Stimulated activated CD8-positive, alpha-beta memory T cell treated with anti-CD3 and anti-CD28 coated beads, Interleukin-12 subunit alpha, Interleukin-12 subunit beta, amount 100 ng/mL, for 1 hour (primary cell): ENCODE measurements at places on chromosomes 4 and X.

- DNase-seq, result no peak
These were observed 48.0 kb downstream of the MAGEA9 start for GRCh38 chrX:149829751-149830191.

GRCh38 chr4:165131247-165131832 is 18.7 kb upstream of the TMEM192 start:
- peak; percentile 72 for DNase-seq

DNA sequence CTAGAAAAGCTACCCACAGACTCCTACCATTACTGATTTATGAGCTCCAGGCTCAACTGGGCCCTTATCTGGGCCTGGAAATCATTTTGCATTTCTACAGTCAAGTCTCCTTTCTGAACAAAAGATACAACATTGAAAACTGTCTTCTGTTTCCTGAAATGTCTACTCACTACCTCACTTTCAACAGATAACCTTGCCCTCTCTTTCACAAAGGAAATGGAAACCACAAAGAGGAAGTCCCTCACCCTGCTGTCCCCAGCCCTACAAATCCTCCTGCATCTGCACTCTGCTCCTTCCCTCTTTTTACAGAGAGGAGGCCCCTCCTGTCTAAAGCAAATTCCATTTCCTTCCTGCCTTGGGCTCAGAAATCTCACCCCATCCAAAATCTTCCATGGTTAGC is 24.8 kb upstream of the CYBB start:
- DNase-seq, result no peak

- no peak for DNase-seq
These were observed 16.8 kb downstream of the SH3BP2 start for GRCh38 chr4:2809610-2810180.

GRCh38 chrX:26851981-26852380 is 611.2 kb downstream of the PPP4R3C start:
- DNase-seq, result no peak

GRCh38 chr4:105296672-105297071 is 150.0 kb downstream of the TET2 start:
- DNase-seq, result no peak

- no peak for DNase-seq
These were observed 1806.6 kb upstream of the AGA start for GRCh38 chr4:179248821-179249220.

- DNase-seq, result no peak
These were observed 41.0 kb downstream of the CEP44 start for GRCh38 chr4:174324725-174325124.

DNA sequence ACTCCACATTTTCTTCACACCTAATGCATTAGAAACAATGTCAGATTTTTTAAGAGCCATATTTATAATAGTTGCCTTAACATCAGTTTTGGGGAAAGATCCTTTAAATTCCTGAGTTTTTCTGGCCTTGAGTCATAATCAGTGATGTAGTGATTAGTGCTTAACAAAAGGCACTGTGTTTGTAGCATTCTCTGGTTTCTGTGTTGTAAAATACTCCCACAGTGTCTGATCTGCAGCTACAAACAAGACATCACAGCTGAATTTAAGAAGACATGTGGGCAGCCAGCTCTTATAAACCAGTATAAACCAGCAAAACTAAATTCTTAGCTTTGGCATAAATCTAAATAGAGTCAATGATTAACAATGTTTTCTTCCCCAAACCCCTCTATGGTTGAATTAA is 233.8 kb downstream of the FSTL5 start:
- no peak for DNase-seq

GRCh38 chr4:101911616-101912015 is 121.1 kb downstream of the BANK1 start:
- DNase-seq, result no peak

- no peak for DNase-seq
These were observed 93.4 kb downstream of the TET2 start for GRCh38 chr4:105240037-105240436.

GRCh38 chr4:17546222-17546621 is 30.8 kb upstream of the LAP3 start:
- no peak for DNase-seq

DNA sequence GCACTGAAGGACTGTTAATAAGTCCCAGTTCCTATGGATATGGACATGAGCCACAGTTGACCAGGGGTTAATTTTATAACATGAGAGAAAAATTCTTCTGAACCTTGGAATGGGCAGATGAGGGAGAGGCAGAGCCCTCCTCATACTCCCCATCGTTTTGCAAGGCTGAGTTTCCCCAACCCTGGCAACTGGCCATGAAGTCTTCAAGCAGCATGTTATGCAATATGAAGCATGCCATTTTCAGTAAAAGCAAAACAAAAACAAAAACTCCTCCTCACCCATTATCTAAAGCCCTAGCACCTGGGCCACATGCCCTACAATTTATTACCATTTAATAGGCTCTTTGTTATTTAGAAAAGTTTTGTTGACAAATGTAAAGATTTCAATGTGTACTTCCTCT is 64.5 kb downstream of the GPC4 start:
- no peak for DNase-seq

- no peak for DNase-seq
These were observed 78.2 kb upstream of the PSAPL1 start for GRCh38 chr4:7512946-7513345.

- no peak for DNase-seq
These were observed 897.3 kb upstream of the EPHA5 start for GRCh38 chr4:66567551-66567950.

DNA sequence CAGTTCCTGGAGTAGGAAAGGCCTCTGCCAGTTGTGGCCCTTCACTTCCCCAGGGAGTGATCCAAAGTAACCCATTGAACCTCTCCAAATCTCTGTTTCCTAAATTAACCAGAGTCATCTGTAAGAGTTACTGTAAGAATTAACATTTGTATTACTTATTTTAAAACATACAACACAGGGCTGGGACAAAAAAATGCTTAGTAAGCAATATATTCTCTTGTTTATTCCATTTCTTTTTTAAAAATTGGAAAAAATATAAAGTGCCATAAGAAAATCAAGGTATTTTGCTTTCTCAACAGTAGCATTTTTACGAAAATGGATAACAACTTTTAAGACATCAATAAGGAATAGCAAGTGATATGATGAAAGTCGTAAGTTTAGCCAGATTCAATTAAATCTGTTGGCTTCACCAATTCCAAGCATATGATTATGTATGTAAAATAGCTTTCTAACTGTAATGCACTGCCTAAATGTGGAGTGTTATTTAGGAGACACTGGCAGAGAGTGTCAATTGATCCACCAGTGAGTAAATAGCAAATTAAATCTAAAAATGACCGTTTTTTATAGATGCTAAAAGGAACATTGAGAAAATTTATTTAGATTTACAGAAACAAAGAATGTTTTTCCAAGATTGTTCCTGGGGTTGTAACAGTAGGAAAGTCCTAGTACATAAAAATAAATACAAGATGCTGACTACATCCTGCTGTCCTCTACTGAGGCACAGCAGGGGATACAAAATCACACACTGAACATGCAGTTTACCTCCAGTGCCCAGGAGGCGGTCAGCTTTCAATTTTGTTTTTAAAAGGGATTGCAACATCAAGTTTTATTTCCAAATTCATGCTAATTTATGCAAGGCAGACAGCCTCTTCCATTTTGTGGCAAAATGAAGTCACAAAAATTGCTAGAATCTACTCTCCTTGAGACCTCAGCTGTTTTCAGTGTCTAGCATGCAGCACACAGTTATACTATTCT is 53.7 kb downstream of the GPM6A start:
- DNase-seq, result no peak

DNA sequence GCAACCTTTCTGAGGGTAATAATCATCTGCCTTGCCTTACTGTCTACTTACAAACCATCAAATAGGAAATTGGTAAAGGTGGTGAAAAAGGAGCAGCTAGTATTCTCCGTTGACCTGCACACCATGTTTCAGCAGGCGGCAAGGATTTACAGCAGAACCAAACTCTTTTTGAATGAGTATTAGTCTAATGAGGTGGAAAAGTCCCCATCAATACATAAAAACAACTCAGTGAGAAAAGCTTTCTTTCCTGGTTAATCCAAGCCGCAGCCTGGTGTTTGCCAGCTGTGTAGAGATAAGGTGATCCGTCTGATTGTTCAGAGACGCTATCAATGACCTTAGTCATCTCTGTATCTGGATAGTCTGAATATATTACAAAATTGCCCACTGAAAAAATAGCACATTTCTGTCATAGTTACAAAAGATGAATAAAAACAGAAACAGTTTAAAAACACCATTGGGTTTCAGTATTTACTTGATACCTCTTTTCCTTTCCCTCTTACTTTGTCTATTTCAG is 110.4 kb upstream of the TBC1D9 start:
- DNase-seq, result no peak

DNA sequence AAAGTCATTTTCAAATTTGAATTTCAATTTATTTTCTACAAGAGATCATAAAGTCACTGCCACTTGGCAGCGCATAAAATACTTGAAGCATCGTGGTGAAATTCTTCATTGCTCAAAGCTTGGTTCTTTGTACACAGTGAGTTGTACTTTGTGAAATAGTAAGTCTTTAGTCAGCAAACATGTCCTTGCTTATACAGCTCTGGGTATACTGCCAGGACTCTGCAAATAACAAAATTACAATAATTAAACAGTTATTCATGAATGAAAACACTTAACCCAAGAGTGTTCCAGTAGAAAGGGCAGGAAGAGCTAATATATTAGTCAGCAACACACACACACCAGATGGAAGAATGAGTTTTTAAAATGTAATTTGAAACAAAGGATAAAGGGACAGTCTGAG is 1300.9 kb upstream of the DIAPH2 start:
- no peak for DNase-seq

DNA sequence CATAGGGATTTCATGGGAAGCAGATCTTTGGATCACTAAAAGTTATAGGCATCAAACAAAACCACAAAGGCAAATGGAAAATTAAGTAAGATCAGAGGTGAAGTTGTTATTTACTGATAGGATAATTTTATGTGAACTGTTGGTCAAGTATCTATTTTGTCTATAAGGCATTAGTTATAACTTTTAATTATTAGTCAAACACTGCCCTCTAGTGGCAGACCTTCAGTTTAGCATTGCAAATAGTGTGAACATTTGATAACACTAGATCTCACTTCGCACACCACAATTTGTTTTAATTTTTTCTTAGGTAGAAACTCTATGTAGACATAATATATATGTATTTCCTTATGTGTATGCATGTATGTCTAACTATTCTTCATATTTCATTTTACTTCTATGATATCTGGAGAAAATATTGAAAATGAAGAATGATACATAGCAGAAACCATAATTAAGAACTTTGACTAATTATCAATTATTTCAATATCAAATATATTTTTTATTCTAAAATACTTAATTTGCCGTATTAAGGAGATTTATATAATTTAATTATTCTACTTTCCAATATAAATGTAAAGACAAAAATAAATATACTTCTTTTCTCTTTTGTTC is 214.5 kb upstream of the TACR3 start:
- DNase-seq, result no peak

DNA sequence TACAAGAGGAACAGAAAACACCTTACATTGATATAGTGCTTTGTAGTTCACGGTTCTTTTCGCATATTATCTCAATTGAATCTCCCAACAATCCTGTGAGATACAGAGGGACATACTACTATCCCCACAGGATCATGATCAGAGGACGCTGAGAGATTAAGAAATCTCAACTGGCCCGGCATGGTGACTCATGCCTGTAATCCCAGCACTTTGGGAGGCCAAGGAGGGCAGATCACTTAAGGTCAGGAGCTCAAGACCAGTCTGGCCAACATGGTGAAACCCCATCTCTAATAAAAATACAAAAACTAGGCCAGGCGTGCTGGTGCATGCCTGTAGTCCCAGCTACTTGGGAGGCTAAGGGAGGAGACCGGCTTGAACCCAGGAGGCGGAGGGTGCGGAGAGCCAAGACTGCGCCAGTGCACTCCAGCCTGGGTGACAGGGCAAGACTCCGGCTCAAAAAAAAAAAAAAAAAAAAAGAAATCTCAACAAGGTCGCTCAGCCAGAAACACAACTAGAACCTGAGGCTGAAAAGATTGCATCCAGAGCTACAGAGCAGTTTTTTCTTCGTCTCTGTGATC is 7.4 kb downstream of the APOO start:
- DNase-seq, result no peak

DNA sequence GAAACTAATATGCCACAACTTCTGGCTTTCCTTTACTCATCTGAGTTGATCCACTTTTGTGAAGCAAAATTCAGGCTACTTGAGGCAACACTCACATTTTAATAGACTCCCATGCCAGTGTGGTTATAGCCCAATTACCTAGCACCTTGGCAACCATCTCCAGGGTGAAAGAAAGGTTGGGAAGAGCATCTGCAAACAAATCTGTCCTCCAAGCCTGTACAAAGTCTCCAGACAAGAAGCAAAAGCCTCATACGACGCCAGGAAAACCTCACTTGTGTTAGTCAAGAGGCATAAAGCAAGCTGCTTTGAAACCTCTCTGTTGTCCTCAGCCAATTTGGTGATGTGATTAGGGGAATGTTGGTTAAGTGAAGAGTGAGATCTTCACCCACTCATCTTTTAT is 246.6 kb downstream of the THOC2 start:
- no peak for DNase-seq

DNA sequence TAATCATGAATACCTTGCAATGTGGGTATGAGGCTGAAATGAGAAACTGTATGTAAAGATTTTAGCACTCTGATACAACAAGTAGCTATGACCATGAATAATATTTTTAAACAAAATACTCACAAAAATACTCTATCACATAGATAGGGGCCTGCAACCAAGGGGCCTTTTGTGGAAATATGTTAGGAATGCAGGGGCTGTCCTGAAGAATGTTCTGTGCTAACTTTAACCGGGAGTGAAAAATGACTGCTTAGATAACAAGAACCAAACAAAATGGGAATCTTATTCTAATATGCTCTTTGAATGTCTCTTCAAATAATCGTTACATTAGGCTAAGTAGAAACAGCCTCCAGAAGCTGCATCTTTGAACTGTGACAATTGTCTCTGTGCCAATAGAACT is 37.9 kb upstream of the GYPA start:
- no peak for DNase-seq
